Anterior cingulate cortex (tissue), 58 donors: ENCODE measurements at places on chromosomes 3 and 15.
A peak's percentile ranks its signal among the peaks of the same experiment; 100 is the strongest.

GRCh38 chr3:103847081-103848062 lies 1412.6 kb downstream of the ZPLD1 start:
- no peak for DNase-seq

- no peak for DNase-seq
These were observed 36.7 kb downstream of the C2CD4A start for GRCh38 chr15:62103431-62103830.

DNA sequence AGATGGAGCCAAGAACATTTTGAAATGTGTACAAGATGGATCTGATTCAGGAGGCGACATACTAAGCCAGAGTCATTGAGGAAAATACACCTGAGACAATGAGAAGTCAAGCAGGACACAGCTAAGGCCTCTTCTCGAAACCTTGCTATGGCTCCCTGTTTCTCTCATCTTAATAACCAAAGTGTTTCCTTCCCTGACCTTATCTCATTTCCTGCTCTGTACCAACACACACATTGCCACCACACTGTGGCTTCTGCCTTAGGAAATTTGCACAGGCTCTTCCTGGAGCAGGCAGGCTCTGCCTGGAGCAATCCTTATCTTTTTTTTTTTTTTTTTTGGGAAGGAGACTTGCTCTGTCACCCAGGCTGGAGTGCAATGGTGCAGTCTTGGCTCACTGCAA lies 36.6 kb downstream of the OXSM start:
- DNase-seq = no peak

DNA sequence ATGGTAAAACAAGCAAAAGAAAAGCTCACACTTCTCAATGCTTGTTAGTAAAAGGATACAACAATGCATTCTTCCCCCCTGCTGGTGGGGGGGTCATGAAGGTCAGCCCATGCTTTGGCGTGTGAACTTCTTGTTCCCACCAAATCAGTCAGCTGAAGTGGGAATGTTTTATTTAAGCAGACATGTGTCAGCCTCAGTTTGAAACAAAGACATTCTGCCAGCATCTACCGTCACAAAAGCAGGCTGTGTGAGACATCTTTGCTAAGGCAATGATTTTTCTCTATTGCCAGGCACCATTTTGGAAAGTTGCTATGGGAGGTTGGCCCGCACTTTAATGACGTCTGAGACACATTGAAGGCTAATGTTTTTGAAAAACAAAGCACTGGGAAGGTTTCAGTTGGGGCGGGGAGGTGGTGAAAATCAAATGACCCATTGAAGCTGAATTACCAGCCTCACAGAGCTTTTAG lies 206.6 kb downstream of the TLE3 start:
- DNase-seq = peak; percentile 28

DNA sequence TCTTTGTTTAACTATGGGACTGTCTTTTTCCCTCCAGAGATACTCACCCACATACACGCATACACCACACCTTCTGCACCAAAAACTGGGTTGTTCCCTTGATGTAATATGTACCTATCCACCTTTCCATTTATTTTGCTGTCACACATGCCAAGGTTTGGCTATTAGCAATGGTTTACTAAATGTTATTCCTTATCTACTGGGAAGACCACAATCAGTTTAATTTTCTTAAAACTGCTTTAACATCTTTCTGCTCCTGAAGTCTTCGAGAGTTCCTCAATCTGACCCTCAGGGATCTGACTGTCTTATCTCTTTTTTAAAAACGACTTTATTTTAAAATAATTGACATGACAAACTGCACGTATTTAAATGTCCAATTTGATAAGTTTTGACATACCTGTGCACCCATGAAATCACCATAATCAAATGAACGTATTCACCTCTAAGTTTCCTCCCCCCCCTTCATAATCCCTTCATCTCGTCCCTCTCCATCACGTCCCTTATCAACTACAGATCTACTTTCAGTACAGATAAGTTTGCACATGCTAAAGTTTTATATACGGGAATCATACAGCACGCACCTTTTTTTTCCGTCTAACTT lies 805 bp upstream of the TRPM7 start:
- no peak for DNase-seq

DNA sequence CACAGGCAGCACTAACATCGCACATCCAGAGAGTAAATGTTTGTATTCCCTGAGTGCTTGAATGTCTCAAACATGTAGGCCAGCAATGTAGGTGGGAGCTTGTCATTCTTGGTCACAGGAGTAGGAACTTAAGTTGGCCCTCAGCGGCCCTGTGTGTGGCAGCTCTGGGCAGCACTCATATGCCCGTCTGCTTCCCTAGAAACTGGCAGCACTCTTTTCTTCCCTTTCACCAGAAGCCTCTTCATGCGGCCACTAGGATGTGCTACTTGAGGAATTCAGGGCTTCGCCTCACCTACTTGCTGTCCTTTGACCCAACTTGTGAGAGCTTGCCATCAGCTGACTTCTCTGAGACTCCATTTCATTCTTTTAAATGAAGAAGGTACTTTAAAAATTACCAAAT lies 69.5 kb downstream of the TIPARP start:
- DNase-seq = no peak

DNA sequence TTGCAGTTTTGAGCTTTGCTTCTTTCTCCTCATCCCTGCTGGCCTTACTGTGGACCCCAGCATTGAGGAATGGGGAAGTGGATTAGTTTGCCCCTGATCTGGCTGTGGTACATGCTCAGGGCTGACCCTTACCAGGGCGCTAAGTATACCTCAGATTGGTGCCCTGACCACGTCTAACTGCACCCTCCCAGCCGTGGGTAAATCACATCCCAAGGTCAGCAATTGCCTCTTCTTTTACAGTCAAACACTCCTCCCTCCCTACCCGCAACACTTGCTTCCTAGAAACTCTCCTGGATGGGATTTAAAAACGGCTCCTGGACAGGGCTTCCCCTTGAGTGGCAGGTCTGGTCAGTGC lies 437.9 kb downstream of the NR2F2 start:
- DNase-seq = no peak

DNA sequence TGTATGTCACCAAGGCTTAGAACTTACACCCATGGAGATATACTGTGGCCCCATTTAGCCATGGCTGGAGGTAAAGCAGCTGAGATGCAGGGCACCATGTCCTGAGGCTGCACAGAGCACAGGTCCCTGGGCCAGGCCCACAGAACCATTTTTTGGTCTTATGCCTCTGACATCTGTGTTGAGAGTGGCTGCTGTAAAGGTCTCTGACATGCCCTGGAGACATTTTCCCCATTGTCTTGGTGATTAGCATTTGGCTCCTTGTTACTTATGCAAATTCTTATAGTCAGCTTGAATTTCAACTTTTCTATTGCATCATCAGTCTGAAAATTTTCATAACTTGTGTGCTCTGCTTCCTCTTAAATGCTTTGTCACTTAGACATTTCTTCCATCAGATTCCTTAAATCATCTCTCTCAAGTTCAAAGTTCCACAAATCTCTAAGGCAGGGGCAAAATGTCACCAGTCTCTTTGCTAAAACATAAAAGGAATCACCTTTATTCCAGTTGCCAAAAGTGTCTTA lies 701.3 kb downstream of the EPHA3 start:
- DNase-seq = no peak

- no peak for DNase-seq
These were observed 425.1 kb upstream of the ROBO1 start for GRCh38 chr3:80192936-80193335.

- no peak for DNase-seq
These were observed 12.8 kb upstream of the SHC4 start for GRCh38 chr15:48976444-48977088.

DNA sequence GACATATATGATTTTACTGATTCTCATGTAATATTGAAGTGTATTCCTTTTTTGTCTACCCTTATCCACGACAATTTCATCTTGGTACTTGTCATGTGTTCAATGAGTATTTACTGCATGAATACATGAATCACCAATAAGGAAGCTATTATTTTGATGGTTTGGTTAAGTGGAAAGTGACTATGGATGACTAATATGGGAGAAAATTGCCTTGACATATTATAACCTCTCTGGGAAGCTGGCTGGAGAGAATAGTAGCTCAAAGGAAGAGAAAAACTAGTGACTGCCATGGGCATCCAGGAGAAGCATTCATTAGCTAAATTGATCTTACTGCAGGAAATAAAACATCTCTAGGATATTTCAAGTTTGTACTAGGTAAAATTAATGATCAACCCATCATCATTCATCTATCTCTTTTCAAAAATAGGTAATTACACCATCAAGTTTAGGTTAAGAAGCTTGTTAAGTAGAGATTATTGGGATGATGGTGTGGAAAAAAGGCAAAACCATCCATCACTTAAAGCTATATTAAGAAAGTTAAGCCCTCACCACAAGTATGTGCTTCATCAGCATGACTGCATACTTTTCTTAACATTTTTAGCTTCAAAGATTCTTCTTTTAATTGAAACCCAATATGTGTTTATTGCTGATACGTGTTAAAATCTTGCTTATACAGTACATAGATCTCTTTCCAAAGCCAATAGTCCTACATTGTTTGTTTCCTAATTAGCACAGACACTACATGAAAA lies 455.2 kb upstream of the ARPP21 start:
- DNase-seq = no peak

- DNase-seq = no peak
These were observed 617.2 kb upstream of the UBE2E2 start for GRCh38 chr3:22585911-22586310.

DNA sequence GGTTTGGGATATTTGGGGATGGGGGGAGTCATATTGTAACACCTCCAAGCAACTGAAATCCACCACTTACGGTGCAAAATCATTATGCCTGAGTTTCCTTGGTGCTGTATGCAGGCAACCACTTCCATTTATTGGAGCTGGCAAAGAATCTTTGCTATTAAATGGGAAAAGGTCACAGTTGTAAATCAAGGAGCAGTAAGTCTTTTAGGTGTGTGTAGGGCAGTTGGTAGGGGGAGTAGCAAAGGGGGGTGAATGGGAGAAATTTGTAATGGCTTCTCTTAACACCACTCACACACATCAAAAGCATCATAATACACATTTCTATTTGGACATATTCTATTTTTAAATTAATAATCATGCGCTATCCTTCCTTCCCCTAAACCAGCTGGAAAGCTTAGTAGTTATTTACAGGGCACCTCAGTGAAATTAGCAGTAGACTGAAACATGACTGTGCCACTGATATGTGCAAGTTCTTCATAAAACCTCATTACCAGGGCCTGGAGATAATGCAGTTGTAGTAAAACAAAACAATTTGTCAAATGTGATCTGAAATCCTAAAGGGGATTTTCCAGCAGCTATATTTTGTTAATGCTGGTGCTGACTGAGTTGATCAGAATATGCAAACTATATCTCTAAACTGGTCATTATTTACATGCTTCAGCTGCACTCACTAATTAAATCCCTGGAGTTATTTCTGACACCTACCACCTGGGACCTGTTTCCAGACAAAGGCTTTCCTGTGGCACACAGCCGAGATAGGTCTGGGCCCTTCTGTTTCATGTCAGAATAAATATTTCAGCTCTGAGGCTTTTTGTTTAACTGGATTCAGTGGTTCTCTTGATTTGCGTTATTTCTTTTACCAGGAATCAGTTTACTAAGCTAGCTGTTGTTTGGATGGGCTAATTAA lies 90.1 kb downstream of the B3GALNT1 start:
- DNase-seq = no peak

- DNase-seq = no peak
These were observed 87.1 kb downstream of the GABRG3 start for GRCh38 chr15:27057904-27058645.
